ENCODE measurements at places on chromosomes 7 and 10.

GRCh38 chr7:92811158-92811557 is 25.2 kb downstream of the CDK6 start:
- no peak for DNase-seq

GRCh38 chr10:278707-279106 is 143.5 kb downstream of the ZMYND11 start:
- DNase-seq: no peak

DNA sequence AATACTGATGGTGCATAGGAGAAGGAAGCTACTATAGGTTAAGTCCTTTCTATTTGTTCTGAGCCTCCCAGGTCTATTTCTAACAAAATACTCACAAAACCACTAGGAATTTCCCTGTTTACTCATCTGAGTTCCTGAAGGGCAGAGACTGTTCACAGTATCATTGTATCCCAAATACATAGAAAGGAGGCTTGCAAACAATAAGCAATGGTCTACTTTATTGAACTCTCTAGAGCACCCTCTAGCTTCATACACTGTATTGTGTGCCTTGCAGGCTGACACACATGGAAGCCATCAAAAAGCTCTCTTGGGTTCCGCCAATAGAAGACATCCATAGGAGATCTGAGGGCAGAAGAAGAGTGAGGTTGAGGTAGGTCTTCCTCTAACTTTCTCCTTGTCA is 826.1 kb downstream of the GRM8 start:
- no peak for DNase-seq

GRCh38 chr10:12479924-12480323 is 130.6 kb downstream of the CAMK1D start:
- no peak for DNase-seq

DNA sequence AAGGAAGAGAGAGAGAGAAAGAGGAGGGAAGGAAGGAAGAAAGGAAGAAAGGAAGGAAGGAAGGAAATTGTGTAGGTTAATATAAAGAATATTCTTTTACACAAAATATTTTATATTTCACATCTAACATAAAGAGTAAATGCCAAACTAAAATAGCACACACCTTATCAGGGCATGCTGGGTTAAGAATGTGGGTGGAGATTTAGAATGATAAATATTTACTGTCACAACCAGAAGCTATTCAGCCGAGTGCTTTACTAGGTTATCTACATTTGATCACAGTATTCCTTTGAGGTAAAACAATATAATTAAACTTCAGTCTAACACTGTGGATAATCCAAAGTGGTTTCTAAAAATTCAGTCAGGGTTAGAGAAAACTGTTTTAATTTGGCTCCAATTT is 103.3 kb downstream of the SEMA3A start:
- DNase-seq: no peak

DNA sequence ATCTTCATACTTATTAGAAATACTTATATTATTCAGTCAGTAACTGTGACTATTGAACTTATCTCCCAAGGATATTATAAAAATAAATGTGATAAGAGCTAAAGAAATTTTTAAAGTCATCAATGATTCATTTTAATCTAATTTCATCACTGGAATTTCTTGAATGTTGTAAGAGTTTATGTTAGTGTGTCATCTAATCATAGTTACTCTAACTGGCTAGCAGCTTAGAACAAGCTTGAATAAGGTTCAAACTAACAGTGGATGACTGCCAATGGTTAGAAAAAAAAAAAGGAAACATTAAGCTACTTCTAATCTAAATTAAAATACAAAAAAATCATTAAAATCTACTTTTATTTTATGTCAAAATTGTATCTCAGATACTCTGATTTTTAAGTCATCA is 1066.3 kb downstream of the CNTNAP2 start:
- no peak for DNase-seq

- DNase-seq: no peak
Measured at GRCh38 chr7:158289761-158290523, 297.7 kb downstream of the PTPRN2 start.

GRCh38 chr7:48634116-48634632 is 290.2 kb upstream of the CDC14C start:
- DNase-seq: no peak

- DNase-seq: no peak
Measured at GRCh38 chr10:22581461-22581860, 132.9 kb downstream of the PIP4K2A start.

DNA sequence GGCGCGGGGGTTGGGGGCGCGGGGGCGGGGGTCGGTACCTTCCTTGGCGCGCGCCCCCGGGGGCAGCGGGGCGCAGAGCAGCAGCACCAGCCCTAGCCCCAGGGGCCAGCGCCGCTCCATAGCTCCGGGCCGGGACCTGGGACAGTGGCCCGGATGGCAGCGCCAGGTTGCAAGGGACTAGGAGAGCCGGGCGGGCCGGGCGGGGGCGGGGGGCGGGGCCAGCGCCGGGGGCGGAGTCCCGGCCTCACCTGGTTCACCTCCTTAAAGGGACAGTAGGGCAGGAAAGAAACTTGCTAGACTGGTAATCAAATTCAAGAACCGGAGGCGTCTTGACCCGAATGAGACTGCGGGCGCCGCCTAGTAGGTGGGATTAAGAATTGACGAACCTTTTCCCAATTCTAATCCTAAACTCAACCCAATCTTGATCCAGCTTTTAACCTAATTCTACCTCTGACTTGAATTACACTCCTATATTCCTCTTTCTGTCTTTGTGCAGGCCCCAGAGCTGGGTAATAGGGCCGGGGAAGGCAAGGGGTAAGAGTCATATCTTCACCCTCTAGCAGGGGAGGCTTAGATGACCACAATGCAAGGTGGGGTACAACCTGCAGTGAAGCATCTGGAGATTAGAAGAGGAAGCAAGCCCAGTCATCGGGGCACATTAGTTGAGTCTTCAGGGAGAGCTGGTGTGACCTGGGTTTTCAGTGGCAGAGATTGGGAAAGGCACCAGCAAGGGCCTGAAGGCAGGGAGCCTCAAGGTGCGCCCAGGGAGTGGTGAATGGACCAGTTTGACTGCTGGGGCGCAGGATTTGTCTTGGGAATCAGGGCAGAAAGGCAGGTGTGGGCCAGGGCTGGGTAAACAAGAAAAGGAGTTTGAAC is at the start of gene EPHA1:
EPHA1 (minus strand) TSS at position 171 of the 876 bp plus-strand sequence; CDS start at position 120, 51 bp downstream.
- DNase-seq: no peak

DNA sequence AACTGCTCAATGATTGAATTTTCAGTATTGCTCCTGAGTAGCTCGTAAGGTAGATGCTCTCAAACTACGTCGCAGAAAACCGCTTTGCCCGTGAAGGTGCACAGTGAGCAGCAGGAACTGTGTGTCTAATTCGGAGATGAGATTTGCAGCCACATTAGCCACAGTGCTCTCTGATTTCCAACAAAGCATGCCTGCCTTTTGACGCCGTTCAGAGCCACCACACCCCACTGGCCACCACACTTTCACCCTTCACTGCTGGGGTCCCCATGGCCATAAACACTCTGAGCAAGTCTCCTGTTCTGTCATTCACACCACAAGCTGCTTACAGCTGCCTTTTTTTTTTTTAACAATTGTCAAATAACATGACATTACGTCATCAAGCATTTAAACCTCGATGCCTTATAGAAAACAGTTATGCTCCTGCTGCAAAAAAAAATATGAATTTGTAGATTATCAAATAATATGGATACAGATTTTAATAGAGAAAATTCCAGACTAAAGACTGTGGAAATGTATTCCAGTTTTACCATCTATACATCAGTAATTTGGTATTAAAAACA is 578.8 kb upstream of the PFKP start:
- no peak for DNase-seq

DNA sequence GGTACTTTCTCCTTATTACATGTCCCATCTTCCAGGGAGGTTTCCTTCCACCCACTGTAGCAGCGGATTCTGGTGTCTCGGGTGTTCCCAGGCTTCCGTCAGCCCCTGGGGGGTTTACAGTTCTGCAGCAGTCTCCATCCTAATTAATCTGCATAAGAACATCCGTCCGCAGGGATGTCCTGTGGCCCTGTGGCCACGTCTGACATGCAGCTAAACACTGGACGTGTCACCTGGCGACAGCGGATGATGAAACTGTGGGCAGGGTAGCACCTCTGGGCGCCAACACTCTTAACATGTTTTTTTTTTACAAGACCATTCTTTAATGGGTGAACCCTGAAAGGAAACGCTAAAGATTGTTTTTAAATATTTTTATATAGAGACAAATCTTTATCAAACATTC is 58.2 kb downstream of the DIP2C start:
- DNase-seq: no peak

DNA sequence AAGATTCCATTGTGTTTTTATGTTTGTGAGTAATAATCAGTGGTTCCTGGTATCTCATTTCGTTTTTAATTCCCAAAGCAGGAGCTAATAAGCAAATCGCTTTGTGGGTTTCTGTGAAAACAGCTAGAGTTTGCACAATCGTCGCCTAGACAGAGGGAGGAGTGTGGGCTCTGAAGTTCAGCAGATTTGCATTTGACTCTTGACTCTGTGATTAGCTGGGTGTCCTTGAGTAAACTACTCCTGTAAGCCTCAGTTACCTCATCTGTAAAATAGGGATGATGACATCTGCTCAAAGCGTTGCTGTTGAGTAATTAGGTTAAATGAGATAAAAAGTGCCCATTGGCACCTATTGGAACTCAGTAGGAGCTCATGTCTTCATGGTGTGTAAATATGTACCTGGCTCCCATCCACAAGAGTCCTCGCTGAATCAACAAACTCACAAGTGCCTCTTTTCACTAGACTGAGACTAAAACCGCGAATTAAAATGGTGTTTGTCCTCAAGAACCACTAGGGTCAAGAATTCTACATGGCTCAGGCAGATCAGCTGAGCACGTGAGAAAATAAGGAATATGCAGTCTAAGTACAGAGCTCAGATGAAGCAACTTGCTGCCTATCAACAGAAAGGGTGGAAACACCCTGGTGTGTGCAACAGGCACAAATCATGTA is 385.8 kb upstream of the C7orf33 start:
- no peak for DNase-seq

DNA sequence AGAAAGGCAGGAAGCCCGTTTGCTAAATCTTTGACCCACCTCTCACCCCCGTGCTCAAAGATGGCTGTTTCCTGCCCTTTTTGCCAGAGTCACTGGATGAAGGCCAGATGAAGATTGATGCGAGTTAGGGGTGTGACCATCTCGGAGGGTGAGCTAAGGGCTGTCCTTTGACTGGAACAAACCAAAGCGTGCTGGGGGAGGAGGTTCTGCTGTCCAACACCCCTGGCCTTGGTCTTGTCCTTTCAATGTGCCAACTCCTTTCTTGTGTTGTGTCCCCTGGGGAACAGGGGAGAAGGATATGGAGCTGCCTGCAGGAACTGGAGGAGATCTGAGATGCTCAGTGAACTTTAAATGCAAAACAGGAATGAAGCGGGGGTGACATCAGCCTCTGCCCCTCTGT is 90.3 kb upstream of the ADAM12 start:
- DNase-seq: no peak

- DNase-seq: no peak
Measured at GRCh38 chr7:96952974-96953391, 52.4 kb upstream of the DLX6 start.

GRCh38 chr10:124318811-124319210 is 99.9 kb downstream of the OAT start:
- no peak for DNase-seq

DNA sequence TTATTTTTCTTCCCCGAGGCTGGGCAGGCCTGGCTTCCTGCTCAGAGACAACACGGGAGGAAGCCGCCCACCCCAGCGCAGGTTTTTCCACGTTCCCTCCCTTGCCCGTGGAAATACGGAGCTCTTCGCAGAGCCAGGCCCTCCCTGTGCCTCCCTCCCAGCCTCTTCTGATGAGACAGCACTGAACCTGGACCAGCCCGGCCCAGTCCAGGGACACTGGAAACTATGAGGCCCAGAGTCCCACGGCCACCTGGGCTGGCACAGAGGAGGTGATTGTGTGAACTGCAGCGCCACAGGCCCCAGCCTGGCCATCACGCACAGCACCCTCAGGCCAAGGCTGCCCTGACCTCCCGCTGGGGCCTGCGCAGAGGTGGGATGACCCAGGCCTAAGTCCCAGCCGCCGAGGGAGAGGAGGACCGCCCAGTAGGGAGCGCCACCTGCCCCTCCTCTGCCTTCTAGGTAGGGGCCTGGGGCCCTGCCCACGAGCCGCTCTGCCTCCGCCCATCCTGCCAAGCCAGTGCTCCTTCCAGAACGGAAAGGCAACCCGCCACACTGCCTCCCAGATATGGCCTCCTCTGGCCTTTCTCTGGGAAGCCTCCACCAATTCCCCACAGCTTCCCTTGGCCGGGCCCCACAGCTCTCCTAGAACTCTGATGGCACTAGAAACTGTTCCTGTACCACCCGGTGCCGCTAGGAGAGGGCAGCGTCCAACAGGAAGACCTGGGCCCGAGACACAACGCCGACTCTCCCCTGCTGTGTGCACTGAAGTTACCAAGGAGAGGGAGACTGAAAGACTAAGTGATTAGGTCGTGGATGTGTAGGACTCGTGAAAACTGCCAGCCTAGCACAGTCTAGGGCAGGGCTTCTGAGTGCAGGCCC is 57.2 kb downstream of the PROSER2 start:
- DNase-seq: no peak

DNA sequence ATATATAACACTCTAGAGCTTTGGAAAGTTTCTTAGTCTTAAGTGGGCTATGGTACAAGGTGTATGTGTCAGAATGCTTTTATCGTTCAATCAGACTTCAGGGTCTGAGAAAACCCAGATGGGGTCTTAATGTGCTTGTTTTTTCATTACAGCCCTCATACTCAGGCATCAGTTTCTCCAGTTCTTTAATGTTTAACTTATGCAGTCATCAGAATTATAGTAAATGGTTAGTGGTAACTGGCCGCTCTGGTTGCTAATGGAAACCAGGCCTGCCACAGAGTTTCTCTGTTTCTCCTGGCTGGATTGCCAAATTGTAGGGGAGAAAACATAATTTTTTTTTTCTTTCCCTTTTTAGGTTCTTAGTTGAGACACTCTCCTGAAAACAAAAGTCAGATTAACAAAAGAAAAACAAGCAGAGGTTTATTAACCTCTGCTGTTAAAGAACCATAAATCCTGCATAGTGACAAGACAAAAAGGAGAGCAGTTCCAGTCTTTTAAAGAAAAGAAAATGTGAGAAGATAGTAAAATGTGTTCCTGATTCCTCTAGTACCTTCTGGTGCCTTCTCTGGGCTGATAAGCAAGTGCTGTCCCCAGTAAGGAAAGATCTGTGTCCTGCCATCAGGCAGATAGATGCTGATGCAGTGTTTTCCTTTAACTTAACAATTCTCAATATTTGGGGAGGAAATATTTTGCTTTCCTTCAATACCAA is 21.5 kb upstream of the GHITM start:
- DNase-seq: no peak

DNA sequence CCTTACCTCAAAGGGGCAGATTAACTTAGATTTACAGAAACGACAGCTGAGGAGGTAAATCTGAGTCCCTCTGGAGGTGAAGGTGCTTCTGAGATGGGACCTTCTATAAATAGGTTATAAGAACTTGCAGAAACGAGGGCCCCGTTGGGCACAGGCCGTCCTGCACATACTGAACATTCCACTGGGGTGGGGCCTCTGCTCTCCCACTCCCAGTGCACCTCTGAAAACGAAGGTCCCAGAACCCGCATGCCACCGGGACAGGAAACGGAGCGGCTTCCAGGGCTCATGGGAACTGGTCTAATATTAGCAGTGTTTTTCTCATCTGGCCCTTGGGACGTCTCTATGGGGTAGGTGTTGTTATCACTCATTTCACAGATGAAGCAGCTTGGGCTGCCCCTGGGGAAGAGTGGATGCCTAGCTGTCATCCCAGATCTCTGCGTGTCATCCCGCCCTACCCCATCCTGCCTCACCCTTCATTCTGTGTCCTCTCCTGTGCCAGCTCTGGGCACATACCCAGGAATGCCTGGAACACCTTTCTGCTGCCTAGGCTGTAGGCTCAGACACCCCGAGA is 19.6 kb downstream of the C10orf62 start:
- DNase-seq: no peak

Measured in mesenchymal stem cell (in vitro differentiated cells and primary cell).